ENCODE measurements at places on chromosomes 5 and 9.

DNA sequence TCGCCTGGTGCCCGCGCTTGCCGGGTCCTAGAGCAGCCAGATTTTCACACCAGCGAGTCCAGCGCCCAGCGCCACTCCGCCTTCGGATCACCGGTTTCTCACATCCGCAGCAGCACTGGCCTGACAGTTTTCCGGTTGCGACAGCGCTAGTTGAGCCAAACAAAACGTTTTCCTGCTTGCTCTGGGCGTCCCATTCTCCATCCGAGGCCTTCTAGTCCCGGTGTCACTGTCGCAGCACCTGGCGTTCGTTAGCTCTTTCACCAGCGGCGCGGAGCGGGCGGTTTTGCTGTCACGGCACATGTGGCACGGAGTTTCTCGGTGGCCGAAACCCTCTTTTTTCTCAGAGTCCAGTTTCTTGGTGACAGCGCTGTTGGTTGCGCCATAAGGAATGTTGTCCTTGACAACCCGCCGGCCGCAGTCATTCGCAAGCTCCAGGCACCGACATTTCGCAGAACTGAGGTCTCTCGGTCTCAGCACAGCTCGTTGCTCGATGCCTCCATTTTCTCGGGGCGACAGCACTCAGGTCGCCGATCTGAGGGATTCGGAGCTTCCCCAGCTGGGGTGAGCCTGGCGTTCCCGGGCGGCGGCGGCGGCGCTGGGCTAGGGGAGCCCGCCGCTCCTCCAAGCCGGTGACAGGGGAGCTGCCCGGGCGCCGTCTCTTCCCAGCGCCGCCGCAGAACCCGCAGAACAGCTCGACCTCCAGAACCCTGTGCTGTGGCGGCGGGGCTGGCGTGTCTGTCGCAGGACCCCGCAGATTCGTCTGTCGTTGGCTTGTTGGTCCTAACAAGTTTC is 47.8 kb downstream of the ANXA2R start:
- peak; percentile 83 for DNase-seq

- no peak for DNase-seq
Measured at GRCh38 chr9:90523958-90524357, 118.7 kb downstream of the DIRAS2 start.

- no peak for DNase-seq
Measured at GRCh38 chr9:98375138-98375726, 119.8 kb upstream of the TBC1D2 start.

DNA sequence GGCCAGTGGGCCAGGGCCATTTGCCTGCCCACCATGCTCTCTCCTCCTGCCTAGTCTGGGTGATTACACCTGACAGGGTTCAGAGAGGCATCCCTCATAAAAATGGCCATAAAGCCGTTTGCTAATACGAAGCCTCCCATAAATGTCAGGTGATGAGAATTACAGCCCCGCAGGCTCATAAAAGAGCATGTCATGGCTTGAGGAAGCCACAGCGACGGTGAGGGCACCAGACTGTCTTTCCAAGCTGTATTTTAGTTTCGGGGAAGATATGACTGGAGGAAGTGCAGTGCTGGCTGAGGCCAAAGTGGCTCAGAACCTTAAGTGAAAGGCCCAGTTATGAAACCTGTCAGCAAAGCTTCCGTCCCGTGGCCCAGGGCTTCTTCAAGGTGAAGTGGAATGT is 18.5 kb upstream of the TCERG1 start:
- DNase-seq: no peak

DNA sequence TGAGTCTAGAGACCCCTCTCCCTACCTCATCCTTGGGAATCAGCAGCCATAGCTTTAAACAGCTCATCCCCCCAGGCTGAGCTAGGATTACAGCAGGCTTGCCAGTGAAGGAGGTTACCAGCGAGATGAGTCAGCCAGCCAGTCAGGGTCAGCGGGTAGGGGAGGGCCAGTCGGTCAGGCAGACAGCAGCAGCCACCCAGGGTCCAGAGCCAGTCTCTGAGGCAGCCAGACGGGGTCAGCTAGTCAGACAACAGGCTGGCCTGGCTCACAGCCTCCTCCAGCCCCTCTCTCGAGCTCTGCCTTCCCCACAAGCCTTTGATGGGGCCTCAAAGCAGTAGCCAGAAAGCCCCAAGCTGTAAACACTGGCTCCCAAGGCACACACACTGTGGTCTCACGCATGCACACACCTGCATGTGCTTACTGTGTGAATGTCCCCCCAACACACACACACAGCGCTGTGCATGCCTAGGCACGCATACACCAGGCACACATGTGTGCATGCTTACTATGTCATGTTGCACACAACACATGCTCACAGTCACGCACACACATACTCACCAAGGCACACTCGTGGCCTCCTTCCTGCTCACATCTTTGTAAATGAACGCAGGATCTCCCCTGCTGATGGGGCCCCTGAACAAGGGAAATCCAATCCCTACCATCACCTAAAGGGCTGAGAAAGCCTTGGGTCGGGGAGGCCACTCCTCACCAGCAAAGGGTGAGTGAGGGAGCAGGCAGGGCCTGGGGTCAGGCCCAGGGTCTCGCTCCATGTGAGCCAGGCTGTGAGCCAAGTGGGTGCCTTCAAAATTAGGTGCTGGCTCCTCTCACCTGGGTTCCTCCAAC is 28.2 kb upstream of the CPLX2 start:
- no peak for DNase-seq

GRCh38 chr5:10329820-10330481 is 22.2 kb upstream of the CMBL start:
- DNase-seq: no peak

DNA sequence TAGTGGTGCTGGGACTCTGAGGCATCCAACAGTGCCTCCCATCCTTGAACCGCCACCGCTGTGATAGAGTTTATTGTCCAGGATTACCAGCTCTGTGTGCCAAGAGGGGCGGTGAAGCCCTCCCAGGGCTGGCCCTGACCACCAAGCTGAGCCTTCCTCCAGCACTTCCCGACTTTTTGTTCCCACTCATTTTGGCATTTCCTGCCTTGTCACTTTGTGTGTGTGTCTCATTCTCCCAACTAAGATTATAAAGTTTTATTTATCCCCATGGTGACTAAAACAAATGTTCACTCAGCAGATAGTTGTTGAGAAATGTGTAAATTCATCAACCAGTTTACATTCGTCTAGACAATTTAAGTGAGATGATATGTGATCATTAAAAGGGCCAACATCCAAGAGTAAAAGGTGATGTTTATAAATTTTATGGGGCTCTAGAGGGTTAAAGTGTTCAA is 2.5 kb downstream of the F2R start:
- DNase-seq: no peak

DNA sequence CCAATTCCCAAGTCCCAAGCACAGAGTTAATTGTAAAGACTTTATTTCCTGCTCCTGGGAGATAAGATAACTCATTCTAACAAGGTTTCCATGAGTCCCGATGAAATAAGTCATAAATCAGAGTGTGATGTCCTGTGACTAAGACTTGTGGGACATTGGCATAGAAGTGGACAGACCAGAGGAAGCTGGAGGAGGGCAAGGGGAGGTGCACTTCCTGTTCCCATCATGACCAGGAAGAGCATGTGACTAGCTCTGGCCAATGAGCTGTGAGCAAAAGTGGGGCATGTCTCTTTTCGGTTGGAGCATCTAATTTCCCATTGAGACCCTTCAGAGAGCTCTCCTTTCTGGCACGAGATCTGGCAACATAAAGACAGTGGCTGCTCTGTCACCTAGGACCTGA is 100.4 kb downstream of the ZNF354C start:
- no peak for DNase-seq

DNA sequence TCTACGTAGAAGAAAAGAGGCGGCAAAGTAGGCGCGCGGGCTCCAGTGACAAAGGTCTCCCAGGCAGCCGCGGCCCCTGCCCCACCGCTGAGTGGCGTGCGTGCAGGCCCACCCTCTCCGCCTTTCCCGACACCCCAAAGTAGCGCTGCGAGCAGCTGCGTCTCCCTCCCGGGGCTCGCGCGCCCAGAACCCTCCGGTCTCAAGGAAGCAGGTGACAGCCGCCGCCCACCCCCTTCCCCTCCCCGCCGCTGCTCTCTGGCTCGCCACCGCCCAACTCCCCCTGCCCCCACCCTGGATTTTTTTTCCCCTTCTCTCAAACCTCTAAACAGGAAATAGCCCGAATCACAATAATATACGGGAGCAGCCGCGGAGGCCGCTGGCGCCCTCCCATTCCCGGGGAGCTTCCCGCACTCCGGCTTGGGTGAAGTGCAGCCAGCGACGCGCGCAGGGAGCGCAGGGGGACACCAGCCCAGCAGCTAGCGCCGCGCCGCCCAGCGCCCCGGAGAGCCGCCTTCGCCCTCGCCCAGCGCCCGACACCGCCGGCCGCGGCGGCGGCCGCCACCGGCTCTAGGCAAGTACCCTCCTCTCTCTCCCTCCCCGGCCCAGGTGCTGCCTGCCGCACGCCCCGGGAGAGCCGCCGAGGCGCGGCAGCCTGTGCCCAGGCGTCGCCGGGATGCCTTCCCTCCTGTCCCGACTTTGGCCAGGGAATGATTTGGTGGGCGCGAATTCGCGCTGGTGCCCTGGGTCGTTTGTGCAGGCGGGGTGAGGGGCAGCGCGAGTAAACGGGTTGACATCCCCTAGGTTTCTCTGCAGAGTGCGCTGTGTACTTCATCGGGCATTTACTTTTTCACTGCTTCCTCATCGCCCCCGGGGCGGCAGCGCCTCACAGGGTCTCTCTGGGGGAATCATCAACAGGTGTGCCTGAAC is 52.7 kb upstream of the TJP2 start:
- DNase-seq: no peak

- no peak for DNase-seq
Measured at GRCh38 chr5:157168286-157168685, 2.2 kb upstream of the GARIN3 start.

GRCh38 chr9:12094046-12094445 is 599.1 kb upstream of the TYRP1 start:
- no peak for DNase-seq

DNA sequence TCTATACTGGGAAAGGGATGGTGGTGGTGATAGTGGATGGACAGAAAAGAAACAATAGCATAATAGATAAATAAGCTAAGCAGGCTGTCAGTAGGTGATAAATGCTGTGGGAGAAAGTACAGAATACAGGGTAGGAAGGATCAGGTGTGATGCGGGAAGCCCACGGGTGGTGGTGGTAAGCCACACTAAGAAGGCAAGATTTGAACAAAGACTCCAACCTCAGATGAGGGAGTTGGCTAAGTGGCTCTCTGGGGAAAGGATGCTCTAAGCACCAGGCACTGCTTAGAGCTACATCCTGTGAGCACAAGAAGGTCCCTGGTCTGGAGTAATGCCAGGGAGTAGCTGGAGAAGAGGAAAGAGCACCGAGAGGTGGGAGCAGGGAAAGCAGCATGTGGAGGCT is 151.6 kb upstream of the KLF9 start:
- no peak for DNase-seq

GRCh38 chr5:16464664-16465543 is 696 bp downstream of the ZNF622 start:
- DNase-seq: peak; percentile 14

- DNase-seq: no peak
Measured at GRCh38 chr5:115775999-115776398, 40.5 kb downstream of the CDO1 start.

- DNase-seq: no peak
Measured at GRCh38 chr9:10661376-10661775, 48.6 kb upstream of the PTPRD start.

- no peak for DNase-seq
Measured at GRCh38 chr9:122016744-122017143, 76.4 kb downstream of the TTLL11 start.

GRCh38 chr5:140261403-140262171 is 41.3 kb downstream of the PFDN1 start:
- DNase-seq: no peak

GRCh38 chr5:150304481-150305081 is 1.9 kb upstream of the ARSI start:
- DNase-seq: no peak

- DNase-seq: no peak
Measured at GRCh38 chr5:143662020-143662419, 149.9 kb upstream of the HMHB1 start.

GRCh38 chr5:157978061-157978460 is 119.1 kb upstream of the CLINT1 start:
- no peak for DNase-seq

- no peak for DNase-seq
Measured at GRCh38 chr9:128945798-128946501, 1.5 kb downstream of the DOLK start.

DNA sequence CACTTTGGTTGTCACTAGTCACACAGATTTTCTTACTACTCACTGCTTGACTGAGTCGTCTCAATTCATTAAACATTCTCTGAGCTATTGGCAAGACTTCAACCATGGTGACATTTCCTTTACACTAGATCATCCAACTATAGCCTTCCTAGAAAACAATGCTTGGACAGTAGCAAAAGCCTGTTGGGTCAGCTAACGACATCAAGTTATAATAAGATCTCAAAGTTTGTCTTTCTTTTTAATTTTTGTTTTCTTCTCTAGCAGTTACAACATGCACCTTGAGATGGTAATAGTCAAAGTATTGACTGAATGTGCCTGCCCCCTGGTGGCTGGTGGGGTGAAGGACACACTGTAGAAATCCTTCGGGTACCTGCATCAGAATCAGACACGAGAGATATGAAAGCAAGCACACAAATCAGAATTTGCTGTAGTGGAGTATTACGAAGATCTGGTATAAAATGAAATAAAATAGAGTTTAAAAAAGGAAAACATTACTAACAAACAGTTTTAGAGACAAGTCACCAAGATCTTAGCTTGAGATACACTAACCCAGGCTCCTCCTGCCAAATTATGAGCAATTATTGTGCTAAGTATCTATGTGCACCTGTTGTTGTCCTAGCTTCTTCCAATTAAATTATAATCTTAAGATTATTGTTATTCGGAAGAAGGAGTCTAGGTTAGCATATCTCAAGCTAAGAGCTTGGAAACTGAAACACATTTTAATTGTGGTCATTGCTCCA is 81.2 kb downstream of the ARL15 start:
- DNase-seq: peak; percentile 7

Measured in NK-92 treated with Interleukin-12 subunit alpha and Interleukin-12 subunit beta, amount 100 ng/mL, for 24 hours (cell line).